Motor neuron (in vitro differentiated cells): ENCODE measurements at places on chromosomes 4 and X.

DNA sequence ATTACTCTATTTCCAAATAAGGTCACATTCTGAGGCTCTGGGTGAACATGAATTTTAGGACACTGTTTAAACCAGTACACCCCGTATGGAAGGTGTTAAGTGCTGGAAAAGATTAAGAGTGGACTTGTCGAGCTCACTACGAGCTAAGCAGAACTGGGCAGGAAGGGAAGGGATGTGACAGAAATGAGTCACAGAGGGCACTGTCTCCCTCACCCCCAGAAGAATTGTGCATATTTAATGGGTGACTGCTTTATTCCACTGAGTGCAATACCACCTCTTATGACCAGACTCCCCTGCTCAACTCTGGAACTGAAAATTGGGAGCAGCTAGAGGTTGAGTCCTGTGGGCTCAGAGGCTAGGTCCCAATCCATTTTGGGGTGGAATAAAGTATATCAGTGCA lies 187.4 kb upstream of the RPS6KA3 start:
- ATAC-seq = peak; percentile 85

- no peak for ATAC-seq
Observed at GRCh38 chr4:77578145-77578544, 27.5 kb upstream of the CXCL13 start.

DNA sequence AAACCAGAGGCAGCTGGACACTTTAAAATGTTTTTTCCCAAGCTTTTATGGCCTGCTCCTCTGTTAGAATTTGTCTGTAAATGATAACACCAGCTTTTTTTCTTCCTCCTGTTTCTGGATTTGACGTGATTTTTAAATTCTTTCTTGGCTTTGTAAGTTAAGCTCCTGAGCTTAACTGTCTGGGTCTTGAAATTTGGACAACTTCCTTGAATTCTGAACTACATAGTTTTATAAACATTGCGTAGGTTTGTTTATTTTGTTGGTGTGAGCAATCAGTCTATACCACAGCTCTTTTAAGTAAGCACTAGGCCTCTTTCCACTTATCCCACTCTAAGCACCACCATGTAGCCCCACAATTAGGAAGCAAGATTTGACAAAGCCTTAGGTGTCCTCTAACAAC lies 144.4 kb upstream of the GUCY1A1 start:
- ATAC-seq = no peak

- ATAC-seq = peak; percentile 98
Observed at GRCh38 chrX:77894921-77895886, at the start of gene MAGT1. TSS of gene MAGT1 (minus strand) at chrX:77895435. CDS start at chrX:77895410, 25 bp downstream.

GRCh38 chrX:112844250-112844649 lies 3.6 kb upstream of the AMOT start:
- no peak for ATAC-seq

- ATAC-seq = no peak
Observed at GRCh38 chrX:17531500-17531899, 156.5 kb downstream of the NHS start.

GRCh38 chrX:67720344-67720743 lies 176.5 kb downstream of the AR start:
- no peak for ATAC-seq

GRCh38 chrX:41145920-41146608 lies 60.8 kb downstream of the USP9X start:
- peak; percentile 54 for ATAC-seq

DNA sequence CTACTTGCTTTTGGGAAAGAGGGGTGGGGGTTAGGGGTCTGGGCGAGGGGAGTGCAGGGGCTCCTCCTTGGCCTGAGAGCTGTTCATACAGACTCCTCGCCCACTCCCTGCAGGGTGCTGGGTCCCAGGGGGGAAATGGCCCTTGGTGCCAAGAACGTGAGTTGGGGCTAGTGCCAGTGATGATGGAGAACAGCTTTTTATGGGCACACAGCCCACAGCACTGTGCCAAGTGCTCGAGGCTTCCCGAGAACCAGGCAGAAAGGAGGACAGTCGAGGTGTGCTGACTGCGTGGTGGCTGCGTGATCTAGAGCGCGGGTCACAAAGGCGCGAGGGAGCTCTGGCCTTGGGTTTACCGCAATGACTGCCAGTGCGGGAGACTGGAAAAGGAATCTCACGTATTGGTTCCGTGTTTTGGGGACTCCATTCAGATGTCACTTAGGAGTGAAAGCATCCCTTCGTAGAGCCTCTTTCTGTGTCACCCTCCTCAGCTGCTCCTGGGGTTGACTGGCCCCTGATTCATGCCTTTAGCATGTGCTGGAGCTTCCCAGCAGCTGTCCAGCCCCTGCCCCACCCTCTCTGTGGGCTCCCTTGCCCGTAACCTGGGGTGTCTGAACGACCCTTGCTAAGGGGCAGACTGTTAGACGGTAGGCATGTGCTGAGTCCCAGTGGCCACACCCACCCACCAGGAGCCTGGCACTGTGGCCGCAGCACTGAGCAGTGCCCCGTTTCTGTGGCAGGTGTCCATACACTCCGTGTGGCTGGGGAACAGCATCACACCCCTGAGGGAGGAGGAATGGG lies 20.9 kb upstream of the MSANTD1 start:
- ATAC-seq = peak; percentile 69

DNA sequence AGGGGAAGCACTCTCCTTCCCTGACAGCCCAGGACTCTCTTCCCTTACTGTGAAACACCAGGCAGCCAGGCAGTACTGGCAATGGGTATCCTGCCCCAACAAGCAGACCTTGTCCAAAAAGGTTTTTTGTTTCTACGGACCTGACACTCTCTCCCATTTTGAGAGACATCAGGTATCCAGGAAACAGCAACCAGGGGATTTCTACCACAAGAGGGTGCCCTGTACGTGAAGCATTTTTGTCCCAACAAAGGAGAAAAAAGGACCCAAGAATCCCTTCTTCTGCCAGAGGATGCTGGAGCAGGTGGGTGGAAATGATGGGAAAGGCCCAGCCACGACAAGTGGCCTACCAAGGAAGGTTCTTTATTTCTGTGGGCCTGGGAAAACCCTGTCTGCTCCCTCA lies 65.7 kb upstream of the FGF13 start:
- ATAC-seq = no peak

- no peak for ATAC-seq
Observed at GRCh38 chrX:32744921-32745320, 466.4 kb downstream of the DMD start.

DNA sequence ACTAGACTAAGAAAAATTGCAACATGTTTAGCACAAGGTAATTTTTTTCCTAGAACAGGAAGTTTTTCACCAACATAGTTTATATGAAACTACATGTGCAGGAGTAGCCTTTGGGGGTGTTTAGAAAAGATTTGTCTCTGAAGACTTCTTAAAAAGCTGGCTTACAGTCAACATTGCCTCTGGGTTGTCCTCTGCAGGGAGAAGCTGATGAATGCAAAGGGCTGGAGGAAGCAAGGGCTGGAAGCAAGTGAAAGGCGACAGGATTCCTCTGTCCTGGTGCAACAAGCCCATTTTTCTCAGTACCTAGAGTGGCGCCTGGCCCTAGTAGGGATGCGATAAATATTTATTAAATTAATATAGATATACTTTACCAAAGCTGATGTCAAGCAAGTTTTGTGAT lies 180.3 kb upstream of the LCORL start:
- ATAC-seq = no peak

DNA sequence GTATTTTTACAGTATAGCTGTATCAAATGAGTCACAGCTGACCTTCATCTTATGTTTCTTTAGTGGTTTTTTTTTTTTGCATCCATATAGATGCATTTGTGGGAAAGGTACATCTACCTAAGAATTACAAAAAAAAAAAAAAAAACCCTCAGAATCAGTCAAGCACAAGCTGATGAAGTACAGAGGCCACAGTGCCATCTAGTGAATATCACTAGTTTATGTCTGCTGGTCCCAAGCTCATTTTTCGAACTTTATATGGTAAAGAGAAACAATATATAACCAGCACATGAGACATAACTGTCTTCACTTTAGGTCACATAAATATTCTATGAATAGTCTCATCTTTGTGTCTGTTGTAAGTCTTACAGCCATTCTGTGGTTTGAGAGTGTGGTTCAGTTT lies 220.1 kb downstream of the DLG3 start:
- ATAC-seq = no peak

DNA sequence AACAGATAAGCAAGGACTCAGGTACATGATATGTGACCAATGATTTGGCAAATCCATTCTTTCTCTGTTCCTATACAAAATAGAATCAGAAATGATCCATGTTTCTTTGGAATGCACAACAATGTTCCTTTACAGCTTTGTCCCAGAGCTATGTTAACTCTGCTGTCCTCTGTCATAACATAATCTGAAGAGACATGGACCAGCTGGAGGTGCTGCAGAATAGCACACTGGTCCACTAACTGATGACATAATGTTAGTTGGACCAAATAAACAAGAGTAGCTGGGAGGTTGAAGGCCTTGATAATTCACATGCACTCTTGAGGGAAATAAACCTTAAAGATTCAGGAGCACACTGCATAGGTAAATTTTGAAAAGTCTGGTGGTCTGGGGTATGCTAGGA lies 23.0 kb upstream of the DHX15 start:
- ATAC-seq = no peak

DNA sequence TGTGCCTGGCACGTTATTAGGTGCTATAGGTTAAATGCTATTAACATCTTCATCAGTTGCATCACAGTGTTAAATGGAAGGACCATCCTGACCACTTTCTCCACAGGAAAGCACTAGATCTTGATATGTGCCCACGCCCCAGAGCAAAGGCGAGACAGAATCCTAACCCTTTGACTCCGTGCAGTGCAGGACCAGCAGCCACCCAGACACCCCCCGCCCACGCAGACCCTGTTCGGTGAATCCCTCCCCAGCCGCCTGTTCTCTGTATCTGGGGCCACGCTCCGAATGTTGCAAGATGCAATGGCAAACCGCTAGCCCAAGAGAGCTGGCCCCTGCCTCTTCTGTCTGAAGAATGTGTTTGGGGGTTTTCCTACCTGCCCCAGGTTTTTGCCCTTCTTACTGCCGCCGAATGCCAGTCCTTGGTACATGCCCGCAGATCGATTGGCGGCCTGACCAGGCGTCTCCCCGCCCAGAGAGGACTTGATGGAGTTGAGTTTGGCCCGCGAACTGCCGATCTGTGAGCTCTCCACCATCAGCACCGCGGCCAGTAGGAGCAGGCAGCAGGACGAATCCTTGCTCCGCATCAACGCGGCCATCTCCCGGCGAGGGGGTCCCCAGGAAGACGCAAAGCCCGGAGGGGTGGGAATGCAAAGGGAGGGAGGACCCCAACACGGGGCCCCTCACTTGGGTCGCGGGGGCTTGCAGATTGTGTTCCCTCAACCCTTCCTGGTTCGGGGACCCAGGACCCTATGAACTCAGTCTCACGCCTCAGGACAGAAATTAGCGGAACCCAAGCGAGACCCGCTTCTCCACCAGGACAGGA lies 906 bp downstream of the DKK2 start:
- peak; percentile 18 for ATAC-seq

DNA sequence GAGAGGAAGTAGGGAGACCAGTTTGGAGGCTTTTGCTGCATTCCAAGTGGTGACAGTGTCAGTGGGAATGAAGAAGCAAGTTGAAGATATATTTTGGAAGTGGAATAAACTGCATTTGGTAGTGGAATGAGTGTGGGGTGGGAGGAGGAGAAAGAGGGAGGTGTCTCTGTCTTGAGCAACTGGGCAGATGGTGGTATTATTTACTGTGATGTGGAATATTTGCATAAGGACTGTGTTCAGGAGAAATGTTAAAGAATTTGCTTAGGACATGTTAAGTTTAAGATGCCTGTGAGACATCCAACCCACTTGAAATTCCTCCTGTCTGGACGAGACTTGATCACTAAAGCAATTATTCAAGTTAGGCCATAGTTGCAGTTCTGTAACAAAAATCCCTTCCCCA lies 448.9 kb upstream of the AMOT start:
- no peak for ATAC-seq

- ATAC-seq = peak; percentile 87
Observed at GRCh38 chrX:47623540-47624027, 3.9 kb upstream of the SYN1 start.

DNA sequence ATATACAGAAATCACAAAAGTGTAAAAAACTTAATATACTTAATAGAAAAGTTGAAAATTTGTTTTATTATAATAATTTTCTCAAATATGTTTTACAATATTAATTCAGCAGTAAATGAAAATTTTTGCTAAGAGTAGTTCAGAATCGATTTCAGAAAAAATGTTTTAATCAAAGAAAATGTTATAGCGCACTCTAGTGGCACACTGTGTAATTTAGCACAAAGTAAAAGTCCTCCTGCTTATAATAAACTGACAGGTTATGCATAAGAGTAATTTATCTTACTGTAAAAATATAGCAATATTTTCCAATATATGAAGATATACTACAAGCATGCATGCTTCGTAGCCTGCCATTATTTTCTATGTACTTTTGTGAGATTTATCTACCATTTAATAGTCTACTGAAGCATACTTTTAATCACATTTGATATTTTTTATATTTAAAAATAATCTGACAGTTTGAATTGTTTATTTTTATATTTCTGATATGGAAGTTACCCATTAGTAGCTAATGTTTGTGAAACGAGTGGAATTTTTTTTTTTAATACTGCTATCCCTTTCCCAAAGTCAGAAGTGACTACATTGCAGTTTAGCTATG lies 217.9 kb upstream of the KLHL4 start:
- ATAC-seq = no peak

- ATAC-seq = no peak
Observed at GRCh38 chrX:51361251-51361650, 28.6 kb downstream of the NUDT10 start.

DNA sequence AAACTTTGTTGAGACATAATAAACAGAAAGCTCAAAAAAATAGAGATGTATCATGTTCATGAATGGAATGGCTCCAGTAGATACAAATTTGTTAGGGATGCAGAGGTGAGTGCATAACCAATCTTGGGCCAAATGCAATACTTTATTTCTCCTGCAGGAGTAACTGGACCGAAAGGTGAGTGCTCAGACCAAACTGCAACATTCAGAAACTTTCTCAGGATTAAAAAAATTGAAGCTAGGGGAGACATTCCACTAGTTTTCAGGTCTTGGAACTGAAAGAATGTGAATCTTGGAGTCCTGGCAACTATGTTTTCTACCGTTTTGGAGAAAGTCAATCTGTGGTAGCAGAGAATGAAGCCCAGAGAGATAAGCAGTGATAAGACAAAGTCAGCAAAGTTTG lies 21.2 kb upstream of the LCORL start:
- ATAC-seq = no peak

DNA sequence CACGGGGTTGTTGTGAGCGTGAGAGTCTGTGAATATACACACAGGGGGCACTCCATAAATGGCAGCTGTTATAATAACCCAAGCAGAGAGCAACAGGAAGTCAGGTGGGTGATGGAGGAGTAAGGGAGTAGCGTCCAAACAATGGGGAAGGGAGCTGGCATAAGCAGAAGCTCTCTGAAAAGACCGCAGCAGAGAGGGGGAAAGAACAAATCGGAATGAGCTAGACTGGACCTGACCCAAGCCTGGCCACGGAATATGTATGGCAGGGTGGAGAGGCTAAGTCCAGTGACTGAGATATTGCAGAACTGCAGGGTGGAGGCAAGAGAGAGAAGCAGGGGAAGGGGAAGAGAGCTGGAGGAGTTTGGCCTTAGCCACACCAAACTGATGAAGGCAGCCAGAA lies 6.5 kb upstream of the GJB1 start:
- no peak for ATAC-seq
